ENCODE measurements at places on chromosomes 5 and 9. TPM values are rescaled to one million over a fixed set of nuclear protein-coding genes. Genes with fewer than 3 reads are reported as not detected.

Gene TIFAB
- not detected for total RNA-seq

Gene DUSP1
- 819 TPM for total RNA-seq

Gene TMOD1
- 122 TPM for total RNA-seq

Gene ACER2
- total RNA-seq = 5.5 TPM

Gene MYOZ3
- 2.0 TPM for total RNA-seq

Gene RNF180
- 21.1 TPM for total RNA-seq

Gene QRFP
- total RNA-seq = not detected
